ENCODE measurements at places on chromosomes 2 and 18. TPM values are rescaled to one million over a fixed set of nuclear protein-coding genes. Genes with fewer than 3 reads are reported as not detected.

GRCh38 chr2:9287400-9288045 is 80.9 kb downstream of the ASAP2 start:
- DNase-seq, result no peak

BCL11A gene
- 0.05 TPM for total RNA-seq

DNA sequence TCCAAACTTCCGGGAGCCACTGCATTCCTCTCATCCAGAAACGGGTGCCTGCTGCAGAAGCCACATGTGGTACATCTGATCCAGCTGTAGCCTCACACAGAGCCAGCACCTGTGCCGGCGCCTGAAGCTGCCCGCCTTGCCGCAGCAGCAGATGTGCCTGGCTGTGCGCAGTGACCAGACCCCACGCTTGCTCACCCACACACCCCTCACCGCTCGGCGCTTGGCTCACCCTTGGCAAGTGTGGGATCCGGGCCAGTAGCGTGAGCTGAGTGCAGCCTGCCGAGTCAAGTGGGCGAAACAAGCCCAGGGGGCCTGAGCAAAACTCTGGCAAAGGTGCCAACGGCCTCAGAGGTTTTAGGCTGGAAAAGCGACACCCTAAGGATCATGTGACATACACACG is 220.1 kb upstream of the TMEFF2 start:
- DNase-seq, result no peak

GRCh38 chr18:48629730-48630324 is 91.0 kb downstream of the CTIF start:
- DNase-seq, result no peak

DNA sequence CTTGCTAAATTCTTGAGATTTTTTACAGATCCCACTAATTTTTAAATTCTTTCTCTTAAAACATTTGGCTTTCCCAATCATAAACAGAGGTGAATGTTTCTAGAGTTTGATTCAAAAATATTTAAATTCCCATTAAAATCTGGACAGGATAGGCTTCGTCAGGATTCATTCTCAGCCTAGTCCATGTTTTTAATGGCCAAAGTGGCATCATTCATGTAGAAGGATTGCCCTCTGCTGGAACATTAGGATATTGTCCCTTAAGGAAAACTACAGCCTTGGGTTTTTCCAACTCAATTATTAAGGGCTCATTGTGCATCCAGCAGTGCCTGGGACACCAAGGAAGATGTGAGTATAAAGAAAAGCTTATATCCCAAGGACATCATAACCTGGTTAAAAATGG is 71.7 kb downstream of the TPGS2 start:
- no peak for DNase-seq

- no peak for DNase-seq
Observed at GRCh38 chr2:167890739-167891138, 356.7 kb downstream of the STK39 start.

ALK gene
- total RNA-seq, result 0.05 TPM

GRCh38 chr2:238560234-238560633 is 133.5 kb downstream of the ASB1 start:
- DNase-seq, result no peak

GRCh38 chr2:239283288-239283945 is 117.4 kb downstream of the HDAC4 start:
- DNase-seq, result peak; percentile 13

GRCh38 chr2:119464981-119465380 is 33.3 kb downstream of the TMEM37 start:
- no peak for DNase-seq

- no peak for DNase-seq
Observed at GRCh38 chr2:17242813-17243485, 275.3 kb downstream of the RAD51AP2 start.

- no peak for DNase-seq
Observed at GRCh38 chr2:1891971-1892486, 147.7 kb upstream of the PXDN start.

Data from activated naive CD4-positive, alpha-beta T cell treated with anti-CD3 and anti-CD28 coated beads, Interleukin-2, amount 50 U/mL, for 72 hours (primary cell).